Right ventricle myocardium inferior (tissue), 1 donor: ENCODE measurements at places on chromosomes 16 and 17.

DNA sequence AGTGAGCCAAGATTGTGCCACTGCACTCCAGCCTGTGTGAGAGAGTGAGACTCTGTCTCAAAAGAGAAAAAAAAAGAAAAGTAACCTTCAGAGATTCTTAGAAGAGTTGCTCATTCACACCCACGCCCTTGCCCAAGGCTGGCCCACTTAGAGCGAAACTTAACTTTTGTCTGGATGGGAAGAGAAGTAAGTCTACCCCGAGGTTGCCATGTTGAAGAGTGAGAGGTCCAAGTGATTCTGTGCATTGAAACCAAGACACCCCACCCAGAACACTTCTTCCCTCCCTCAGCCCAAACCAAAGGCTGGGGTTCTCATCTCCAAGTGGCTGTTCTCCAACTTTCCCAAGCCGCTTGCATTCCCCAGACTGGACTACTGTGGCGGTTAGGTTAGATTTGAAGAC is 2.4 kb upstream of the CISD3 start:
- no peak for DNase-seq

- DNase-seq, result no peak
Measured at GRCh38 chr17:29043539-29044145, 701 bp downstream of the PIPOX start.

GRCh38 chr16:73216932-73217331 is 169.0 kb upstream of the ZFHX3 start:
- DNase-seq, result no peak

GRCh38 chr16:1471569-1472194 is 3.1 kb downstream of the CLCN7 start:
- DNase-seq, result no peak

GRCh38 chr17:62876673-62877405 is 68.7 kb upstream of the MARCHF10 start:
- DNase-seq, result no peak

- DNase-seq, result no peak
Measured at GRCh38 chr17:78142119-78142861, 3.9 kb upstream of the C17orf99 start.

DNA sequence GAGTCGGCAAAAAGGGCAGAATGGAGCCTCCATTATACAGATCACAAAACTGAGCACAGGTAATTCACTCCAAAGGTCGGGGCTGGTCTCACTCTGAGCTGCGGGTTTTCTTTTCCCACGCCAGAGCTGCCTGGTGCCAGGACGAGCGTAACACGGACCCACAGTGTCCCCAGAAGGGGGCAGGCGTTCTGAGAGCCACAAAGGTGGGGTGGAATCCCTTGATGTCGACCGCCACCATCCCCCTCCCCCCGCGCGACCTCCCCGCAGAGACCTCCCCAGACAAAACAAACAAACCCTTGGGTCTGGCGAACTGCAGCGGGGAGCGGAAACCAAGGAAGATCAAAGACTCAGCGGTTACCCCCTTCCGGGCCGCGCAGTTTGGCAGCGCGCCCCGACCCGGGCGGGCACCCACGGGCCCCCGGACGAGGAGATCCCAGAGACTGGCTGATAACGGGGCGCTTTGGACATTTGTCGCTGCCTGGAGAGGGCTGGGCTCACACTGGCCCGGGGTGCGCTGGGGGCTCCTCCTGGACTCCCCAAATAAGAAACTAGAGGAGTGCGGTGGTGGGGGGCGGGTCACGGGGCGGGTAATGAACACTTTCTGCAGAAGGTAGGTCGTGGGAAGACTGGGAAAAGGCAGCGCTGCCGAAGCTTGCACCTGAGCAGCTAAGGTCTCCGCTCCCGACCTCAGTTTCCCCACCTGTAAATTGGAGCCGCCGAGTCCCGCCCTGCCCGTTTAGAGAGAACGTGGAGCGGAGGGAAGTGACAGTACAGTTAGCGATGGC is 664 bp upstream of the NKD1 start:
- DNase-seq, result no peak

GRCh38 chr16:47778106-47778801 is 317.1 kb downstream of the PHKB start:
- no peak for DNase-seq

DNA sequence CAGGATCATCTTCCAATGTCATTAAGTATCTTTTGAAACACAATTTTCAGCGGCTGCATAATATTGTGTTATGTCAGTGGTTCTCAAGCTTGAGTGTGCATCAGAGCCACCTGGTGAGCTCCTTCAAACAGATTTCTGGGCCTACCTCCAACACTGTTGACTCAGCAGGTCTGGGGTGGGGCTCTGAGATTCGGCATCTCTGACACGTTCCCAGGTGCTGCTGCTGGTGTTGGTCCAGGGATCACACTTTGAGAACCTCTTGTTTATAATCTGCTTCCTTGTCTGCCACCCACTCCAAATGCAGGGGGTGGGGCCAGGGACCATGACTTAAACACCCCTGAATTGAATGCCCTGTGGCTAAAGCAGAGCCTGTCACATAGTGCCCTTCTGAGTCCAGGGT is 73.8 kb upstream of the HNF1B start:
- DNase-seq, result no peak

- DNase-seq, result no peak
Measured at GRCh38 chr17:49746791-49747490, 17.0 kb downstream of the FAM117A start.

DNA sequence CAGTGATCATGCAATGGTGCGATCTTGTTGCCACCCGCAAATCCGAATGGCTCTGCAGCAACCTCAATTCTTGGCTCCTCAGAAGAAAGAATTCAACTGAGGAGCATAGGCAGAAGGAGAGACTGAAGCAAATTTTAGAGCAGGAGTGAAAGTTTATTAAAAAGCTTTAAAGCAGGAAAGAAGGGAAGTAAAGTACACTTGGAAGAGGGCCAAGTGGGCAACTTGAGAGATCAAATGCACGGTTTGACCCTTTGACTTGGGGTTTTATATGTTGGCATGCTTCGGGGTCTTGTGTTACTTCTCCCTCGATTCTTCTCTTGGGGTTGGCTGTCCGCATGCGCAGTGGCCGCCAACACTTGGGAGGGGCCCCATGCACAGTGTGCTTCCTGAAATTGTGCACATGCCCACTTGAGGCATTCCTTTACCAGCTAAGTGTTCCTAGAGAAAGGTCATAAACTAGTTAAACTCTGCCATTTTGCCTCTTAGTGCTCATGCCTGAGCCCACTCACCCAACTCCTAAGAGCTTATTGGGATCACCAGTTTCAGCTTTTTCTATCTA is 36.7 kb downstream of the ZNRF1 start:
- no peak for DNase-seq

DNA sequence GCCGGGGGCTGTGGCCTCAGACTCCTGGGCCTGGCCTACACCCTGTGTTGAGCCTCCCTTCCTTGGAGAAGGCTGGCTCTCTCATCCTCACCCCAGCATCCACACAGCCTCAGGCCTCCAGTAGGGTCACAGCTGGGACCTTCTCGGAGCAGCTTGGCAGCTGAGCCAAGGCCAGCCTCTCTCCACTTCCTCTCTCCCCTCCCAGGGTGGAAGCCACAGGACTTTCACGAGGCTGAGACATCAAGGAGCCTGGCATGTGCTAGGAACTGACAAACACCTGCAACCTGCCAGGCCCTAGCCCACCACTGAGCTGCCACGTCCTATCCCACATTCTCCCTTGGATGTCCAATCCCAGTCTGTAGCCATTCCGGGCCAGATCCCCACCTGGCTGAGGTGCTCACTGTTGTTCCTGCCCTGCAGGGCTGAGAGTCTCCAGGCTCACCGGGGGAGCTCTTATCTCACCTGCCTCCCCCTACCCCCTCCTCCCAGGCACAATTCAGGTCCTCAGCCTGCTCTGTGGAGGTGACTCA is 3.1 kb downstream of the MMP15 start:
- DNase-seq, result no peak

DNA sequence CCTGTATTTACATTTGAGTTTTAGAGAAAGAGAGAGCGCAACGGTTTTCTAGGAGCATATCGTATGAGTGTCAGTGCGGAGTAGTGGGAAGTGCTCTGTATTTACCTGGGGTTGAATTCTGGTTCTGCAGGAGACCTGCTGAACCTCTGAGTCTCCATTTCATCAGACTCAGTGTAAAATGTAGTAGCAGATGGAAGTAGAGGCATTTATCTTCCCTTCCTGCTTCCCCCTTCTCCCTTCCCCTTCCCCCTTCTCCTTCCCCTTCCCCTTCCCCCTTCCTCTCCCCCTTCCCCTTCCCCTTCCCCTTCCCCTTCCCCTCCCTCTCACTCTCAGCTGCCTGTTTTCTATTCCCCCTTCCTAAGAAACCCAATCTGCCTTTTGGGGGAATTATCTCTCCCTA is 426.9 kb downstream of the NPIPA7 start:
- DNase-seq, result no peak

- DNase-seq, result no peak
Measured at GRCh38 chr16:80008857-80009256, 408.3 kb upstream of the MAF start.

GRCh38 chr16:58503863-58504688 is 4.1 kb downstream of the NDRG4 start:
- DNase-seq, result peak; percentile 58

GRCh38 chr16:35195864-35196216 is 1736.4 kb downstream of the TP53TG3F start:
- no peak for DNase-seq

DNA sequence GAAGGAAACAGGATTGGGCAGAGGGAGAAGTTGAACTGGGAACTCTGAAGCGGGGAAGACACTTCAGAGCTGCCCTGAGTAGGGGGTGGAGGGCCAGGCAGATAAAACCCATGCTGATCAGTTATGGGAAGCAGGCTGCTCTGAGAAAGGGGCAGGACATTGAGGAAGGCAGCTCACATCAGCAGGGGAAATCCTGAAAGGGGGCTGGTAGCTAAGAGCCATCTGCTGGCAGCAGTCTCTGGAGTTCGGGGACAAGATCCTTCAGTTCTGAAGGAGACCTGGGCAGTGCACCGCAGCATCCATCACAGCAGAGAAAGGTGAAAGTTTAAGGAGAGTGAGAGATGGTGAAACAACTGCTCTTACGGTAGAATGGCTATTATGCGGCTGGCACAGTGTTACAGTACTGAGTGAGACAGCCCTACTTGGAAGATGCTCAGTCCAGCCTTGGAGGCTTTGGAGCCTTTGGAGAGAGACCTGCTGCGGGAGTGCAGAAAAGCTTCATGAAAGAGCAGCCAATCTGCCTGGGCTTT is 5.4 kb upstream of the KIF18B start:
- DNase-seq, result no peak

DNA sequence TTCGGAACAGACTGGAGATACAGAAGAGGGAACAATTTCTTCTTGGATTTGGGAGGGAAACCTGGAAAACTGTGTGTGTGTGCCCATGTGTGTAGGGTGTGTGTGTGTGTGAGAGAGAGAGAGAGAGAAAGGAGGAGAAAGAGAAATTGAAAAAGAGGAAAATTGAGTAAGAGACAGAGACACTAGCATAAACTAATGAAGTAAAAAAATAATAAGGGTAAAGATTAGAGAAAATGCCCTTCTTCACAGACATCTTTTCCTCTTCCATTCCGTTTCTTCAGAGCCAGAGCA is 13.9 kb upstream of the HOXB2 start:
- no peak for DNase-seq

DNA sequence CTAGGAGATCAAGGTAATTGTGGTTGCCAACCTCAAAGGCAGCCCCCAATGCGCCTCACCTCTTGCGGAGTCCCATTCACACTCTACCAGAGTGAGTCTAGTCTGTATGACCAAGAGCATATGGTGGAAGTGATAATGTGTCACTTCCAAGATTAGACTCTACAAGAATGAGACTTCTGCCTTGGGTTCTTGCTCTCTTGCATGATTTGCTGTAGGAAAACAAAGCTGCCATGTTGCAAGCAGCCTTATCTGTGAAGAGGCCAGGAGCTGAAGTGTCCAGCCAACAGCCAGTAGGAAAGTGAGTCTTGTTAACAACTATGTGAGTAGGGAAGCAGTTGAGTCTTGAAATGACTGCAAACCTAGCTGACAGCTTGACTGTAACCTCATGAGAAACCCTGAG is 3.4 kb downstream of the TERF2 start:
- DNase-seq, result no peak

DNA sequence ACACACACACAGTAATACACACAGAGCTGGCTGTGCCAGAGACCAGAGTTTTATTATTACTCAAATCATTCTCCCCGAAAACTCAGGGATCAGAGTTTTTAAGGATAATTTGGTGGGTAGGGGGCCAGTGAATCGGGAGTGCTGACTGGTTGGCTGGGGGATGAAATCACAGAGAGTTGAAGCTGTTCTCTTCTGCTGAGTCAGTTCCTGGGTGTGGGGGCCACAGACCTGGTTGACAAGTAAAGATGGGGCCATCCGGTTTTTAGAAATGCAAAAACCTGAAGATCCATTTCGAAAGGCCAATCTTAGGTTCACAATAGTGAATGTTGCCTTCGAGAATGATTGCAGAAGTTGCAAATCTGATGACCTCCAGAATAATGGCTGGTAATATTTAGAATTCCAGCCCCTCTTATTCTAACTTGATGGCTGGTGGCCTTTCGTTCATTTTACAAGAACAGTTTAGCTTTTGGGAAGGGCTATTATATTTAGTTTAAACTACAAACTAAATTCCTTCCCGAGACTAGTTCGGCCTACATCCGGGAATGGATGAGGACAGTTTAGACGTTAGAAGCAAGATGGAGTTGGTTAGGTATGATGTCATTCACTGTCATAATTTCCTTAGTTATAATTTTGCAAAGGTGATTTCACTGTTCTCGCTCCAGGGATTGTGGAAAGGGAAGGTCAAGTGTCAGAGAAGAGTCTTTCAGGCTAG is 123.2 kb downstream of the KCNJ18 start:
- no peak for DNase-seq

DNA sequence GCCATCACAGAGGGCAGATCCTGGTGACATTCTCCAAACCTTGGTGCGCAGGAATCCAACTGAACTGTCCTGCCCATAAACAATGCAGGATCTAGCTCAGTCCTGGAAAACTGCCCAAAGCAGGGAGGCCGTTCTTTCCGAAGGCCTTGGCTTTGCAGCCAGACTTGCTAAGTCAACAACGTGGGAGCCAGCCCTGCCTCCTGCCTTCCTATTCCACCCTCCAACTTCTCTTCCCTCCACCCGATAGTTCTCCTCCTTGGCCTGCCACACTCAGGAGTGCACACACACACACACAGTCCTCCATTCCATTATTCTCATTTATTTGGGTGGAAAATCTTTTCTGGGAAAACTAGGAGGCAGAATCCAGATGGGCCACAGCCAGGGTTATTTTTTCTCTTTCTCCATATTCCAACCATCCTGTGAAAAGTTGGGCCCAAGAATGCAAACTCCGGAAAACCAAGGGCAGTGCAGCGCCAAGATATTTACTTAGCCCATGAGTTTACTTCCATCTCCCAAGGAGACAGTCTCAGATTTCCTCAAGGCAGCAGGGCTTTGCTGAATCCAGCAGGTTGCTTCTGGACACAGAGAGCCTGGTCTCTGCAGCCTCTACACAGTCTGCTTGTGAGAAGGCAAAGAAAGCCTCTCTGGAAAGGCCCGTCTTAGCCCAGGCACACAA is 15.8 kb downstream of the COPRS start:
- peak; percentile 80 for DNase-seq

- no peak for DNase-seq
Measured at GRCh38 chr17:43709210-43709609, 47.5 kb upstream of the MEOX1 start.

- peak; percentile 86 for DNase-seq
Measured at GRCh38 chr16:88790312-88791211, 5.5 kb upstream of the PIEZO1 start.

GRCh38 chr17:30369995-30370394 is 8.7 kb upstream of the CPD start:
- no peak for DNase-seq
